ENCODE measurements at places on chromosomes 3 and 15.

DNA sequence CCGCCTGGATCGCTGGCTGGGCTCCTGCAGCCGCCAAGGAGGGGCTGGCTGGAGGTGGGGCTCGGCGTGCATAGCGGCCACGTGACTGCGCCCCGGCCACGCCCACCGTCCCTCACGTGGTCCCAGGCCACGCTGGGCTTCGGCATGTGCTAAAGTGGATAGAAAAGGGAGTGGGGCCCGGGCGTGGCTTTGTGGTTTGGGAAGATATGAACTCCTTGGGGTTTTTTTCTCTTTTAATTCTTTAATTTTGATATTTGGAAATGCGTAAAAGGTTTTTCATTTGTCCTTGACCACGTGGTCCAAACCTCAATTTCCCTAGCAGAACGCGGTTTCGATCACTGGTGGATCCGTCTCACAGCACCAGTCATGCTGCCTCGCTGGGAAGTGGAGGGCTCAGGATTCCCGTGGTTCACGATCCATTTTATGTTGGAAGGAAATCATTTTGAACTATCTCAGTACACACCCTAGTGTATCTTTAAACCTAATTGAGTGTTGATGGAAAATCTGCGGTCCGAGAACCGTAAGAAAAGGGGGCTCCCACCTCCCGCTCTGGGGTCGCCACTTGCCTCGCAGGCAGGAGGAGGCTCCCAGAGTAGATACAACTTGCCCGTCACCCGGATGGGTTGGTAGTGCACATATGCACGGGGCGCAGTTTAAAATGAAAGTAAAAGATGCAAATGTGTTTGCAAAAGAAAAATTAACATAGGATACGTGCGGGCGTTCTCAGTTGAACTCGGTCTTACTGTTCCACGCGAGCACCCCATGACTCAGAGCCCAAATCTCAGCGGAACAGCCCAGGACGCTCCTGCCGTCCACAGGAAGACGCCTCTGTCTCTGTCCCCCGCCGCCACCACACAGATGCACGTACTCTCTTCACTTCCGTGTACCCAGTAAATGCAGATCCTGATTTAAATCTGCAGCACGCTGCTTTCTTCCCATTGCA lies 141.9 kb downstream of the PGPEP1L start:
- DNase-seq = peak; percentile 80

GRCh38 chr3:126510308-126510910 lies 7.2 kb downstream of the UROC1 start:
- no peak for DNase-seq

GRCh38 chr15:61314427-61314826 lies 85.3 kb upstream of the RORA start:
- no peak for DNase-seq

DNA sequence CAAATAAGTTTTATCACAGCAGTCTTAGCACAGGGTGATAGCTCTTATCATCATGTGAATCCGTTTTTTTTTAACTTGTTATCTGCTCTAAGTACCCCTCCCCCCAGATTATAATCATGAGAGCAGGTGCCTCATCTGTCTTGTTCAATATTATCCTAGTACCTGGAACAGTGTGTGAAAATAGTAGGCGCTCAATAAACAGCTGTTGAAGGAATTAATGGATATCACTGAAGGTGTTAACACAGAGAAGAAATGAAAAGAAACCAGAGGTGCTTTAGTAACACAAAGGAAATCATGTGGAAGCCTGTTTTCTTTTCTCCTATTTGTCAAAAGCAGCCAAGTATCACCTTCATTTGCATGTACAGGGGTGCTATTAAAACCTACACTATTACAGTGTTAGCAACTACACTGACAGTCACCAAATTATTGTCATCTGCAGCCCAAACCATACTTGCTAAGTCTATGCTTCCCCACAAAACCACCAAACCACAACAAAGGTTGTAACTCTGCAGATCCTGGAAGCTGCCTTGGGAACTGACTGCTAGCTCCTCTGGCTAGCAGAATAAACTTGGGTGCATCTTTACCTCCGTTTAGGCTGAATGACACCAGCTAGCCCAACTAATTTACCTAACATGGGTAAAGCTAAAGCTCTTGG lies 2.9 kb downstream of the XPC start:
- no peak for DNase-seq

DNA sequence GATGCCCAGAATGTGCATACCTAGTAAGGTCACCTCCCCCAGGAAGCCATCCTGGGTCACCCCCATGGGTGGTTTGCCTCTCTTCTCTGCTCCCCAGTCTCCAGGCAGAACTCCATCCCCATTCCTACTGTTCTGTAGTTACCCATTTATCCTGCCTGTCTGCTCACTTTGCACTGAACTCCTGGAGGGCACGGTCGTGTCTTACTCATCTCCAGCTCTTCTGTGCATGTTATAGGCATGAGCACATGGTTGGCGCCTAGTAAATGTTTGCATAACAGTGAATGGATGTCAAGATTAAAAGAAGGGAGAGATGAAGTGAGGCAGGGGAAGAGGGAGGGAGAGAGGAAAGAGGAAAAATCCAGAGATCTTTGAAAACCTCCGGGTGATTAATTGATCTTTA lies 208.4 kb upstream of the TRIM42 start:
- DNase-seq = no peak

- DNase-seq = no peak
These were observed 97.2 kb upstream of the CNTN4 start for GRCh38 chr3:2001306-2002108.

DNA sequence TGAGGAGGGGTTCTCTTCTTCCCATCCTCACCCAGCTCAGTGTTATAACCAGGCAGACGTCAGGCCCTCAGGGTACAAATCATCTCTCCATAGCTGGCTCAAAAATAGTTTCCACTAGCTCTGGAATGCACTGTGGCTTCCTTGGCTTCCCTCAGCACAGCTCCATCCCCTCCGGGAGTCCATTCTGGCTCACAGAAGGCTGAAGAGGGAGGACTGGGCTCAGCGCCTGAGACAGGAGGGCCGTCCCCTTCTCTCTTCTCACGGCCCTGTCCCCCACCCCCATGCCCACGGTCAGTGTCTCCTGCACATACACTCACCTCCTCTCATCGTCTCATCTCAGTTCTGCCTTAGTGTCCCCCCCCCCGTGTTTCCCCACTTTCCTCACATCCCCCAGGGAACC lies 50.1 kb downstream of the UMPS start:
- DNase-seq = no peak

- DNase-seq = no peak
These were observed 12.2 kb downstream of the DHFR2 start for GRCh38 chr3:94050546-94050945.

GRCh38 chr3:8555113-8555661 lies 53.6 kb downstream of the LMCD1 start:
- DNase-seq = peak; percentile 5

- no peak for DNase-seq
These were observed at the start of gene INSYN1 for GRCh38 chr15:73753250-73754130. TSS of gene INSYN1 (minus strand) at chr15:73753351. CDS start at chr15:73751130, 2,221 bp downstream.

DNA sequence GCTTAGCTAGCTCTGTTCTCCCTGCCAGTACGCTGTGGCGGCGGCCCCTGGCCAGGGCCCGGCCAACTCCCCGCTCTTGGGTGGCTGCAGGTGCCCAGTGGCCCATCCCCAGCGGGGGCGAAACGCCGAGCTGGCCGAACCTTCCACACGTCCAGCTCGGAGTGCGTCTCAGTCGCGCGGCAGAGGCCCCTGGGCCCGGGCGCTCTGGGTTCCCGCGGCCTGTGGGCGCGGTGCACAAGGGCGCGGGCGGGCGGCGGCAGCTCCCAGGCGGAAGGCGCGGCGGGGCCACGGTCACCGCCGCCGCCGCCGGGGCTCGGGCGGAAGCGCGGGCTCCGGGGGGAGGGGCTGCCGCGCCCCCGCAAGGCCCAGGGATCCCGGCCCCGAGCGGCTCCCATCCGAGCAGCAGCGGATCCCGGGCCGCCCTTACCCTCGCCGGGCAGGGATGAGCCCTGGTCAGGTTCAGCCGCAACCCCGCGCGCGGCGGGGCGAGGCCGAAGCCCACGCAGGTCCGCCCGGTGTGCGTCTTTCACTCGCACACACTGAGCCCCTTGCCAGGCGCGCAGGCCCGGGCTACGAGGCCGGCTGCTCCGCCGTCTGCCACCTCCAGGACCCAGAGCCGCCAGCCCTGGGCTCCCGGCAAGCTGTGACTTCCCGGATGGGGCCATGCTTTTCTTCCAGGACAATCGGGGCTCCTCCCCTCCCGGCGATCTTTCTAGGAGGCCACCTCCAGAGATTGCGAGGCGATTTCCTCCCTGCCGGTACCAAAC lies 54.2 kb downstream of the CCDC54 start:
- peak; percentile 31 for DNase-seq

DNA sequence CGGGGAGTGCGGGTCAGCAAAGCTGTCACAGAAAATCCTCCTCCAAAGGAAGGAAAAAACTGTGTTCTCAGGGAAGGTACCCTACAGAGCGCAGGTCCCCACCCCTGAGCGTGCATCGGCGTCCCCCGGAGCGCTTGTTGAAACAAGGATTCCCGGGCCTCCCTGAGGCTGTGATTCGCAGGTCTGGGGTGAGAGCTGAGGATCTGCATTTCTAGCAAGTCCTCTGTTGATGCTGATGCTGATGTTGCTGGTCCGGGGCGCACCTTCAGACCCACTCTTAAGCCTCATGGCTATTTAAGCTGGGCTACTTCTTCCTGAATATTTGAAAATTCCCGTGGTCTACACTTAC lies 226.2 kb upstream of the IGF1R start:
- DNase-seq = no peak

- DNase-seq = no peak
These were observed 122.4 kb downstream of the UBE2E2 start for GRCh38 chr3:23325466-23326065.

GRCh38 chr3:13801361-13802204 lies 78.3 kb downstream of the WNT7A start:
- no peak for DNase-seq

- DNase-seq = no peak
These were observed 298.4 kb downstream of the FOXP1 start for GRCh38 chr3:71285086-71285485.

DNA sequence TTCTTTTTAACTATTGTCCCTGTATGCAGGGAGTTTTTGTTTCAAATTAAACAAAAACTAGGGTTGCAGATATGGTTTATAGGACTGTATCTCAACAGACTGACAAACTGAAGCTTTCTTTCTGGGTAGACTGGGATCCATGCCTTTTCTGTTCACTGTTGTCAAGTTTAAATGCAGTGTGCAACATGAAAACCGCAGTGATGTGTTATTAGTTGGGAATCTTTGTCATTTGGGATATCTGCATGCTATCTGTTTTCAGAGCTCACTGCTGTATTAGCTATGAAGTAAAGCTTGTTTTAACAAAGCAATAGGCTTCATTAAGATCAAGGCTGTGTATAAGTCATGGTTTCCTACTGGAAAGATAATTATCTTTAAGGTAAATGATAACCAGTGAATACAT lies 21.4 kb upstream of the MCF2L2 start:
- DNase-seq = no peak

- no peak for DNase-seq
These were observed 54.2 kb upstream of the TSEN2 start for GRCh38 chr3:12430086-12430485.

- DNase-seq = no peak
These were observed 435.0 kb downstream of the CNTN6 start for GRCh38 chr3:1527786-1528185.

- no peak for DNase-seq
These were observed 130.4 kb downstream of the FRMD5 start for GRCh38 chr15:44064706-44065105.

DNA sequence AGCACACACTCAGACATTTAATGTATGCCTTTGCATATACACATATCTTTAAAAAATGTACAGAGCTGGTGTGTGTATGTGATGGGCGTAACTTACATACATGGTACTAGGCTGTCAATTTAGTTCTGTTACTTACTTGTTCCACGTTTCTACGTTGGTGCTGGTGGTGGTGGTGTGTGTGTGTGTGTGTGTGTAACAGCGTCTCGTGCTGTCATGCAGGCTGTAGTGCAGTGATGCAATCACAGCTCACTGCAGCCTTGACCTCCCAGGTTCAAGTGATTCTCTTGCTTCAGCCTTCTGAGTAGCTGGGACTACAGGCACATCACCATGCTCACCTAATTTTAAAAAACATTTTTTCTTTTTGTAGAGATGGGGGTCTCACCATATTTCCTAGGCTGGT lies 64.2 kb downstream of the ISG20 start:
- no peak for DNase-seq

- no peak for DNase-seq
These were observed 40.8 kb downstream of the NUP210 start for GRCh38 chr3:13379201-13379830.

DNA sequence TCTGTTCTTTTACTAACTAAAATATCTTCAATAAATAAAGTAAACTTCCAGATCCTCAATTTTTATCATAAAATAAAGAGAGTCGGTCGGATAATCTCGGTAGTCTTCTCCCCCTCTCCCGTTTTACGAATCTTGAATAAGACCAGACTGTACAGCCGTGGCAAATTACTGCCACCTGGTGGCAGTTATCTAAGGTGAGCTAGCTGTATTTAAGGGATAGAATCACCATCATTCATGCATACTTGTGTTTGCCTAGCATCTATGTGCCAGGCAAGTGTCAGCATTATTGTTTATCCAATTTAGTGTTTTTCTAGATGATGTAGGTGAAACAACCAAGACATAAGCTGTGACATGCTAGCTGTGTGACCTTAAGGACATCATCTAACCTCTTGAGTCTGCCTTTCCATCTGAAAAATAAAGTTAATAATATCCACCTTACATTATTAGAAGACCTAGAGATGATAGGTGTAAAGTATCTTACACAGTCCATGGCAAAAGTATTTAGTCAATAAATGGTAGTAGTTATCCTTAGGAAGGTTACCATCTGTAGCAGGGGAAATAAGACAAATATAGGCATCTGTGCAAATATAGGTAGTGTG lies 21.3 kb downstream of the DUT start:
- peak; percentile 37 for DNase-seq

- no peak for DNase-seq
These were observed 98.1 kb downstream of the SEMA5B start for GRCh38 chr3:122929188-122930062.

DNA sequence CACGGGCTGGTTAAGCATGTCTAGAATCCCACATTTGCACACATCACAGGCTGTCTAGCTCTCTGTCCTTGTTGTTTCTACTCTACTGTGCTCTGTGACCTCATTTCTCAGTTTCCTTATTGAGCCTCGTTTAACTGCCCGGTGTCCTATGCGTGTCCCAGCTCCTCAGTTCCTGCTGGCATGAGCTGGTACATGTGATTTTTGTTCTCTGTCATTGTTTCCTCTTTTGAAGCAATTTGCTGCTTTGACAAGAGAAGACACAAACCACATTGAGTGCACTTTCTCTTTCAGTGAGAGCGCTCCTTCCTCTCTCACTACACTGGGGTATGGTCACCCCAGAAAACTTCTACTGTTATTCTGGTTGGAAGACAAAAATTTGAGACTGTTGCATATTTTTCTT lies 563.5 kb downstream of the PDCD6IP start:
- no peak for DNase-seq

DNA sequence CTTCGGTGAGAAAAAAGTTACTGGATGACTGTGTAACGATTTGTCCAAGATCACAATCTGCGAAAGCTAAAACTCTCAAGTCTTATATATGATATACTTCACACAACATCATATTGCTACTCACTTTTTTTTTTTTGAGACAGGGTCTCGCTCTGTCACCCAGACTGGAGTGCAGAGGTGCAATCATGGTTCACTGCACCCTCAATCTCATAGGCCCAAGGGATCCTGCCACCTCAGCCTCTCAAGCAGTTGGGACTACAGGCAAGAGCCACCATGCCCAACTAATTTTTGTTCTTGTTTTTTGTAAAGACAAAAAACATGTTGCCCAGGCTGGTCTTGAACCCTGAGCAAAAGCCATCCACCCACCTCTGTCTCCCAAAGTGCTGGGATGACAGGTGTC lies 5.4 kb upstream of the ATP13A4 start:
- no peak for DNase-seq

GRCh38 chr3:32296251-32297204 lies 58.0 kb downstream of the CMTM8 start:
- no peak for DNase-seq

Data from NCI-H187 (cell line).